Posterior vena cava (tissue), 2 donors: ENCODE measurements at places on chromosomes 2 and 18. TPM values are rescaled to one million over a fixed set of nuclear protein-coding genes. Genes with fewer than 3 reads are reported as not detected.

The CDH20 gene
- total RNA-seq = 0.88 TPM

The GALNT5 gene
- total RNA-seq = 0.19 TPM

The TLK1 gene
- total RNA-seq = 48.6 TPM

The TMEM17 gene
- 3.1 TPM for total RNA-seq

The ALPP gene
- total RNA-seq = not detected

The PCARE gene
- total RNA-seq = not detected

The PLEK gene
- total RNA-seq = 22.7 TPM

The KIF1A gene
- 0.37 TPM for total RNA-seq

The C2orf74 gene
- 6.6 TPM for total RNA-seq

The MTIF2 gene
- total RNA-seq = 19.9 TPM

The FAM228A gene
- 2.2 TPM for total RNA-seq

The PRSS56 gene
- not detected for total RNA-seq

The POTEC gene
- not detected for total RNA-seq

The DSG1 gene
- total RNA-seq = not detected

The SPAG16 gene
- 23.0 TPM for total RNA-seq

The CHN1 gene
- total RNA-seq = 9.8 TPM

The USP40 gene
- total RNA-seq = 25.9 TPM
